ENCODE measurements at places on chromosomes 12 and 14. TPM values are rescaled to one million over a fixed set of nuclear protein-coding genes. Genes with fewer than 3 reads are reported as not detected.

Gene KIF5A
- total RNA-seq, result 314 TPM

Gene ANO4
- 38.0 TPM for total RNA-seq

- no peaks in the 10 kb centered on the region for H3K27me3 ChIP-seq
- no peaks in the 10 kb centered on the region for H3K4me1 ChIP-seq
- no peak for DNase-seq
- no peak overlapping the region for H3K4me3 ChIP-seq
- no peak overlapping the region for H3K27ac ChIP-seq
- H3K36me3 ChIP-seq, result peaks cover 4% of the 10 kb centered on the region
Measured at GRCh38 chr12:94271351-94271750, 123.0 kb downstream of the PLXNC1 start.

DNA sequence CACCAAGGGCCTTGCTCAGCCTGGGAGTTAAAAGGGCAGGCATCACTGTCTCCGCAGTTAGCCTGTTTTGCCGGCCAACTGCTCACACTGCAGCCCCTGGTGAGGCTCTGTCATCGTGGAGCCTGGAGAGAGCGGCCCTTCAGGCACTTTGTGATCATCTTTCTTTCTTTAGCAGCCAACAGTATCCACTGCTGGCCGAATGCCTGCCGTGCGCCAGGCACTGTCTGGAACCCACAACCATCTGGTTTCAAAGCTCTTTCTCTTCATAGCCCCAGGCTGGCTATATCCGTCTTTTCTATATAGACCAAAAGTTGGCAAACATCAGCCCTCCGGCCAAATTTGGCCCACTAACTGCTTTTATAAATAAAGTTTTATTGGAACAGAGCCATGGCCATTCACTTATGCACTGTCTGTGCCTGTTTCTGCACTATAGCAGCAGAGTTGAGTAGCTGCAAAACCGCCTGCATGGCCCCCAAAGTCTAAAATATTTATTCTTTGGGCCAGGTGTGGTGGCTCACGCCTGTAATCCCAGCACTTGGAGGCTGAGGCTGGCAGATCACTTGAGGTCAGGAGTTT lies 29.5 kb downstream of the SLC8B1 start:
- no peak for DNase-seq
- H3K27me3 ChIP-seq, result peaks cover 5% of the 10 kb centered on the region
- no peak overlapping the region for H3K4me3 ChIP-seq

DNA sequence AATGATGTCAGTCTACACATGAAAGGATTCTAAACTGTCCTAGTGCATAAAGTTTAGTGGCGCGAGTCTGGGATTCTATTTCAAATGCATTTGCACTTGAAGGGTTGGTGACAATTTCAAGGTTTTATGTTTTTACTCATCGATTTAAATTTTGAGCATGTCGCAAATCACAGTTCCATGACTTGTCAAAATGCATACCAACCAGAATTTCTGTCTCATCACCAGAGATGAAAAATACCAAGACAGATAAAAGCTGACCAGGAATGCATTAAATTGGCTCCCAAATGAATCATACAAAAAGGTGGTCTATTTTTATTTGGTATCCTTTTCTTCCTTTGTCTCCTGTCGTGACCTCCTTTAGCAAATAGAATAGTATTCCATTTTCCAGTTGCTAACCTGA lies 25.2 kb downstream of the TMEM30B start:
- H3K4me1 ChIP-seq, result peaks cover 45% of the 10 kb centered on the region
- peaks cover 2% of the 10 kb centered on the region for H3K27me3 ChIP-seq
- peak overlapping the region; percentile 67 for H3K4me3 ChIP-seq
- H3K27ac ChIP-seq, result no peak overlapping the region
- H3K36me3 ChIP-seq, result no peaks in the 10 kb centered on the region

DNA sequence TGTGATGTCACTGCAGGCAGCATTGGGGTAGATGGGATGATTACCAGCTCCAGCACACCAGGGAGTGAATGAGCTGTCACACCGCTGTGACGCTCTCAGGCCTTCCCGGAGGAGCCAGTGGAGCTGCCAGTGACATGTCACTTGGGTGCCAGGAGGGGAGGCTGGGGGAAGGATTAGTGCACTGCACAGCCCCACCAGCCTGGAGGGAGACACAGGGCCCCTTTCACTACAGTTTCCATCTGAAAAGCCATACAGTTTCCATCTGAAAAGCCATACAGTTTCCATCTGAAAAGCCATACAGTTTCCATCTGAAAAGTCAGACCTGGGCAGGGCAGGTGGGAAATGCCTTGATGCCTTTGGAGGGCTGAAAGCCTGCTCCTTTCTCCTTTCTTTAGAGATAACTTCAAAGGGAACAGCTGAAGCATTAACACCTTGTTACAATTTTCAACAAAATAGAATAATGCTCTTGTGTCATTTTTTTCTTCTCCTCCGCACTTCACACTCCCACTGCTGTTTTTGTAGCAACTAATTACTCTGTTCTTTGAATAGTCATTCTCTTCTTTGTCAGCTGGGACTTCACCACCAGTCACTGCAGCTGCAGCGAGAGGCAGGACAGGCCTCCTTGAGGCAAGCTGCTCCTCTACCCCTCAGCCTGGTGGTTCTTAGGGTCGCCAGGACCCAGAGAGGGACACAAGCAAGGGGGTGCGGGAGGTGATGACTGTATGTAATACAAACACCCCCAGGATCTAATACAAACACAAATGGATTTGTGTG lies 256.9 kb upstream of the RGS6 start:
- no peak for DNase-seq
- H3K27ac ChIP-seq, result no peak overlapping the region

DNA sequence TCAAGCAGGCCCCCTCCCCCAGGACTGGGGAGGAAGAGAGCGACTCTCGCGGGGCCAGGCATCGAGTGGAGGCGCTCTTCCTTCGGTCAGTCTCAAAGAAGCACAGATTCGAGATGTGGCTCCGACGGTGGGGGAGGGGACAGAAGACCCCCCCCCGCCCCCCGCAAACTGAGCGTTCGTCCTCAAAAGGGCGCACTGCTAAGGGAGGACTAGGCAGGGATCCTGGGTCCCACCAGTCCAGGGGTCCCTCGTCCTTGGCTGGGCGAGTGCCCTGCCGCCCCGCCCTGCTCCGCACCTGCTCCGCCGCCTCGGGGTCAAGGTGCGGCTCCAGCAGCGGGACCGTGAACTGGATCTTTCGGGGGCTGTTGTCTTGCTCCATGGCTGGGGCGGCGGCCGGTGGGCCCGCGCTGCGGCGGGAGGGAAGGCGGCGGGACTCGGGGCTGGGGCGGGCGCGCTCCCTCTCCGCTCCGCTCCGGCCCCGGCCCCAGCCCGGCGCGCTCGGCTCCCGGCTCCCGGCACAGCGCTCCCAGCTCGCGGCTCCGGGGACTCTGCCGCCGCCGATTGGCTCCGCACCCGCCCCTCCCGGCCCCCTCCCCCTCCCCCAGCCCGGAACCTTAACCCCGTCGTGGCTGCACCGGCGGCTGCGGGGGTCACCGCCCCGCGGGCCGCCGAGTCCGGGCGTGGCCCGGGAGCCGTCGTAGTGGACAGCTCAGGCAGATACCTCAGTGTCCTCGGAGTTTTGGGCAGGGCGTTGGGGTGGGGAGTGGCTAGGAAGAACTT lies at the start of gene PPP1R1A:
PPP1R1A (minus strand) TSS at position 550 of the 780 bp plus-strand sequence; CDS start at position 379, 171 bp downstream.
- H3K27ac ChIP-seq, result peak within 1 kb of the TSS; percentile 75
- peaks cover 44% of the 10 kb centered on the region for H3K4me1 ChIP-seq
- peaks cover 15% of the 10 kb centered on the region for H3K27me3 ChIP-seq

- peaks cover 7% of the 10 kb centered on the region for H3K36me3 ChIP-seq
- no peak for DNase-seq
- no peak overlapping the region for H3K27ac ChIP-seq
- H3K4me3 ChIP-seq, result no peak overlapping the region
Measured at GRCh38 chr12:130711756-130712155, 4.3 kb downstream of the RIMBP2 start.

- H3K4me1 ChIP-seq, result peaks cover 2% of the 10 kb centered on the region
- H3K27ac ChIP-seq, result no peak overlapping the region
- DNase-seq, result peak; percentile 26
- H3K36me3 ChIP-seq, result no peaks in the 10 kb centered on the region
Measured at GRCh38 chr12:106841510-106842302, 67.2 kb downstream of the RIC8B start.

- H3K27me3 ChIP-seq, result no peaks in the 10 kb centered on the region
- peaks cover 6% of the 10 kb centered on the region for H3K4me1 ChIP-seq
- H3K36me3 ChIP-seq, result no peaks in the 10 kb centered on the region
- no peak overlapping the region for H3K27ac ChIP-seq
Measured at GRCh38 chr12:59168647-59169046, 248.3 kb upstream of the LRIG3 start.

DNA sequence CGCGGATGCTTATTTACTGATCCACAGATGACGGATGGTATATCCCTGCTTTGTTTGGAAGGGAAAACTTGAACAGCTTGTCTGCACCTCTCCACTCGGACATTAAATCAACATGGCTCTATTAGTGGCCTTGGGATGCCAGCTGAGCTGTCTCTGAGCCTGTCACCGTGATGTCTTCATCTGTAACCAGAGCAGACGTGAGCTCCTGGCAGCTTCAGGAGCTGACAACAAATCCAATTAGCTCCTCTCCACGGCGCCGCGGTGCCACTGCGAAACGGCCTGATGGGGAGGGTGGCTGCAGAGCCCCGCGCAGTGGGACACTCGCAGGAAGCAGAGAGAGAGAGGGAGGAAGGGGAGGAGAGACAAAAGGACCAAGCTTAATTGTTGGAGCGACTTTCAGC lies 112.3 kb downstream of the PAPOLA start:
- H3K27ac ChIP-seq, result no peak overlapping the region
- H3K27me3 ChIP-seq, result peaks cover 18% of the 10 kb centered on the region
- no peak for DNase-seq

DNA sequence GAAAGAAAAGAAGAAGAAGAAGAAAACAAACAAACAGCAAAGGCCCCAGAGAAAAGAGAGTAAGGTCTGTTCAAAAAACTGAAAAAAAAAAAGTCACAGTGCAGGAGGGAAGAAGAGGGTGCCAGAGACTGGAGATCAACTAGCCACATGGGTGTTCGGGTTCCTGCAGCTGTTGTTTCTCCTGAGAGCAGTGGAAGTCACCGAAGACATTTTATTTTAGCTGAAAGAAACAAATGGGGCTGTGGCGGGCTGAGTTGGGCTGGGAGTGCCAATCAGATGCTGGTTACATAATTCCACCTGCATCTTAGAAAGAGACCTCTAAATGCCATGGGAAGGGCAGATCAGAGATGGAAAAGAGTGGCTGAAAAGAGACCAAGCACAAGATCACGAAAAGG lies 33.9 kb downstream of the ACTN1 start:
- H3K36me3 ChIP-seq, result no peaks in the 10 kb centered on the region
- peaks cover 24% of the 10 kb centered on the region for H3K4me1 ChIP-seq
- DNase-seq, result no peak

GRCh38 chr14:102203382-102203781 lies 63.7 kb downstream of the WDR20 start:
- H3K27me3 ChIP-seq, result peaks cover 5% of the 10 kb centered on the region
- peaks cover 28% of the 10 kb centered on the region for H3K4me1 ChIP-seq
- peak; percentile 53 for DNase-seq
- H3K27ac ChIP-seq, result peak overlapping the region; percentile 86
- H3K36me3 ChIP-seq, result no peaks in the 10 kb centered on the region
- H3K4me3 ChIP-seq, result no peak overlapping the region

- H3K36me3 ChIP-seq, result no peaks in the 10 kb centered on the region
- H3K4me3 ChIP-seq, result no peak overlapping the region
- peaks cover 1% of the 10 kb centered on the region for H3K27me3 ChIP-seq
- no peak overlapping the region for H3K27ac ChIP-seq
- no peak for DNase-seq
Measured at GRCh38 chr14:36289954-36290353, 30.5 kb downstream of the MBIP start.

DNA sequence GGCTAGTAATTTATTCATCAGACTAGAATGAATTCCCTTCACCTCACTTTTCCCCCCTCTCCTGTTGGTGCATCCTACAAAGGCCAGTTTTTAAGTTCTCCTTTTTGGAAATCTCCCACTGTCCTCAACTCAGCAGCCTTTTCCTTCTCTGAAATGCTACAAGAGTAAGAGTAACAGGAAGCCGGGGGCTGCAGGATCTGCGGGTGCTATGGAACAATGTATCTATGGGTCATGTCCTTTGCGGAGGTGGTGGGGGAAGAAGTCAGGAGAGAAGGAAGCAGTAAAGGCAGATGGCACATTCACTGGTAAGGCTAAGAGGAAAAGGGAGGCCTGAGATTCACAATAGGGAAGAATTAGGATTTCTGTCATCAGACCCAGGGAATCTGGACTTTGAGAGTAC lies 22.2 kb upstream of the TESC start:
- H3K4me3 ChIP-seq, result no peak overlapping the region
- peaks cover 20% of the 10 kb centered on the region for H3K4me1 ChIP-seq
- DNase-seq, result no peak

DNA sequence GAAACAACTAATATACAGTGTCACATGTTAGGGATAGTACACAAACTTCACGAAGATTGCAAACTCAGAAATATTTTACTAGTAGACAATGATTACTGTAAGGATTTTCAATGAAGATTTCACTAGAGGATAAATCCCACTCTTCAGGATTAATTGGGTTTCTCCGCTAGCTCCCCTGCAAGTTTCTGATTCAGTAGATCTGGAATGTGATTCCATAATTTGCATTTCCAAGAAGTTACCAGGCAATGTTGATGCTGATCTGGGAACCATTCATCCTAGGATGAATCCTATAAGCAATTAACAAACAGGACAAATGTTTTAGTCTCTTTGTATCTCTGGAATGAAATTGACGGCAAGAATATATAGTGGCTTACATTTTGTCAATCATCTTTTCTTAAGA lies 272.4 kb downstream of the ALX1 start:
- H3K27ac ChIP-seq, result no peak overlapping the region
- no peak overlapping the region for H3K4me3 ChIP-seq
- DNase-seq, result no peak
- H3K27me3 ChIP-seq, result peaks cover 2% of the 10 kb centered on the region
- no peaks in the 10 kb centered on the region for H3K36me3 ChIP-seq

All from glutamatergic neuron (in vitro differentiated cells).